Ovary (tissue), 10 donors: ENCODE measurements at places on chromosomes 6 and 20. TPM values are rescaled to one million over a fixed set of nuclear protein-coding genes. Genes with fewer than 3 reads are reported as not detected.

- no peaks in the 10 kb centered on the region for H3K36me3 ChIP-seq
- no peaks in the 10 kb centered on the region for H3K27me3 ChIP-seq
- no peaks in the 10 kb centered on the region for H3K4me1 ChIP-seq
- H3K4me3 ChIP-seq = peak within 1 kb of the TSS; percentile 44
- H3K27ac ChIP-seq = no peak within 1 kb of the TSS
Measured at GRCh38 chr6:31497531-31498476, at the start of gene MICB. TSS of gene MICB (plus strand) at chr6:31498145. CDS start at chr6:31498194, 49 bp downstream.

GRCh38 chr6:138509371-138509770, 10.1 kb upstream of the NHSL1 start:
- no peaks in the 10 kb centered on the region for H3K36me3 ChIP-seq
- no peak overlapping the region for H3K4me3 ChIP-seq
- H3K27ac ChIP-seq = no peak overlapping the region
- H3K27me3 ChIP-seq = no peaks in the 10 kb centered on the region
- H3K4me1 ChIP-seq = no peaks in the 10 kb centered on the region

DNA sequence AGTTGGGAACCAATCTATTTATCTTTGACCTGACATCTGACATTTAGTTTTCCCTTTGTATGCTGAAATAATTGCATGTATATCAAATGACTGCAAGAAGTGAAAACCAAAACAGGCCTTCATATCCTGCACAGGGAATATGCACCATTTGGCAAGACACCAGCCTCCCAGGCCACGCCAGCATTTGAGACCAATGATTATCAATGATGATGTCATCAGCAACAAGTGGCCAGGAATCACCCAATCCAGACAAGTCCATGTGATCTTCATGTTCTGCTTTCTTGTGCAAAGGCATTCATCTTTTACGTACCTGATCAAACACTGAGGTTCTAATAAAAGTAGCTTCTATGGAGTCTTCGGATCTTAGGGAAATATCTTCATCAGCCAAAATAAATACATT, 107.4 kb upstream of the TENT5A start:
- H3K4me1 ChIP-seq = peaks cover 4% of the 10 kb centered on the region
- peak; percentile 61 for DNase-seq
- H3K4me3 ChIP-seq = no peak overlapping the region

GRCh38 chr6:26516481-26517427, 16.7 kb downstream of the BTN1A1 start:
- no peak overlapping the region for H3K27ac ChIP-seq
- peaks cover 3% of the 10 kb centered on the region for H3K4me1 ChIP-seq
- DNase-seq = no peak
- no peaks in the 10 kb centered on the region for H3K36me3 ChIP-seq

- no peaks in the 10 kb centered on the region for H3K4me1 ChIP-seq
- no peaks in the 10 kb centered on the region for H3K36me3 ChIP-seq
- no peak for DNase-seq
Measured at GRCh38 chr20:6401893-6402557, 279.2 kb upstream of the FERMT1 start.

DNA sequence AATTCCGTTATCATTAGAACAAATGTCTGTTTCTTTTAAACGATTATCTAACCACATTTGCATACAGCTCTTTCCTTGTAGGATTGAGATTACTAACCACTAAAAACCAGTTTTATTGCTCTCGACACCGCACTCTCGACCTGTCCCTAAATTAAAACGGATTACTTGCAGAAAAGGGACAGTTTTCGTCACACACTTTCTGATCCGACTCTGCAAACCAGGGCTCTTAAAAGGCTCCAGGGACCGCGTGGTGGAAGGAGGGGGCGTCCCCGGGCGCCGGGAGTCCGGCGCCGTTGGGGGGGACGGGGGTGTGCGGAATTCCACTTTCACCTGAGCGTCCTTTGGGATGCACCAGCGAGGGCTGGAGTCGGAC, 731 bp downstream of the MAK start:
- H3K27ac ChIP-seq = no peak overlapping the region
- peak; percentile 33 for DNase-seq
- no peaks in the 10 kb centered on the region for H3K36me3 ChIP-seq
- H3K4me1 ChIP-seq = no peaks in the 10 kb centered on the region
- peak overlapping the region; percentile 48 for H3K4me3 ChIP-seq

DNA sequence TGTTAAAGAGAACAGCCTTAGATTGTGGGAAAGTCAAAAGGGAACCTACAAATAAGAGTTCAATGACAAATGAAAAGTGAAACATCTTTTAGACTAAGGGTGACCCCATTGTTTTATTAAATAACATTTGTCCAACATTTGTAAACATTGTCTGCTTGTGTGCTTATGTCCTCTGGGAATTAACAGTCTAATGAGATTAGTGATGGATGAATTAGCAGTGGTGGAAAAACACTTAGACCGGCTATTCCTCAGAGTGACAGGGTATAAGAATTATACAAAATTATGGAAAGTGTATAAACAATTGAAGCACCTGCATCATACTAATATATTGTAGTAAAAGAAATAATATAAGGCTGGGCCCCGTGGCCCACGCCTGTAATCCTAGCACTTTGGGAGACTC, 29.3 kb upstream of the HFE start:
- no peak overlapping the region for H3K4me3 ChIP-seq
- no peaks in the 10 kb centered on the region for H3K27me3 ChIP-seq
- H3K4me1 ChIP-seq = peaks cover 2% of the 10 kb centered on the region
- no peaks in the 10 kb centered on the region for H3K36me3 ChIP-seq
- no peak for DNase-seq
- H3K27ac ChIP-seq = no peak overlapping the region

DNA sequence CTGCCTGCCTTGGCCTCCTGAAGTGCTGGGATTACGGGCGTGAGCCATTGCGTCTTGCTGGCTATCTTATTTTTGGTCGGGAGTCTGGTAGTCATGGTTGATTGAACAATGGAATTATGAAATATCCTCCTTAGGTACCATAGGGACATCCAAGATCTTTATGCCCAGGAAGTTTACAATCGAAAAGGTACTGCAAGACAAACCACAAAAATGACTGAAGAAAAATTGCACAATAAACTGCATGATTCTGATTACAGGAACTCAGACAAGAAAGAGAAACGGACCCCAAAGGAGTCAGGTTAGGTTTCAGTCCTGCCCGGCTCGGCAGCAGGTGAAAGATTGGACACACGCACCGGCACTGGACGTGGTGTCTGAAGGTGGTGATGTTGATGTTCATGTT, 5.3 kb downstream of the SLC26A8 start:
- DNase-seq = no peak
- H3K36me3 ChIP-seq = no peaks in the 10 kb centered on the region

The KLC4 gene
- total RNA-seq = 21.8 TPM

The STX11 gene
- total RNA-seq = 6.0 TPM

The DCDC2 gene
- total RNA-seq = 1.6 TPM

The MKKS gene
- total RNA-seq = 15.1 TPM

The HAO1 gene
- not detected for total RNA-seq

The PHF10 gene
- total RNA-seq = 84.2 TPM
